ENCODE measurements at places on chromosomes 1 and 21.

DNA sequence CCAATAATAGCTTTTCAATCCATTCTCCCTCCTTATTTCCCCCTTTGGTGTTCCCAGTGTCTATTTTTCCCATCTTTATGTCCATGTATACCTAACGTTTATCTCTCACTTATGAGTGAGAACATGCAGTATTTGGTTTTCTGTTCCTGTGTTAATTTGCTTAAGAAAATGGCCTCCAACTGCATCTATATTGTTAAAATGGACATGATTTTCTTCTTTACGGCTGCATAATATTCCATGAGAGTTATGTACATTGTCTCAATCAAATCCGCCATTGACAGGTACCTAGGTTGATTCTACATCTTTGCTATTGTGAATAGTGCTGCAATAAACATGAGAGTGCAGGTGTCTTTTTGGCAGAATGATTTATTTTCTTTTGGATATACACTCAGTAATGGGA, 126.7 kb downstream of the CTH start:
- DNase-seq = no peak

DNA sequence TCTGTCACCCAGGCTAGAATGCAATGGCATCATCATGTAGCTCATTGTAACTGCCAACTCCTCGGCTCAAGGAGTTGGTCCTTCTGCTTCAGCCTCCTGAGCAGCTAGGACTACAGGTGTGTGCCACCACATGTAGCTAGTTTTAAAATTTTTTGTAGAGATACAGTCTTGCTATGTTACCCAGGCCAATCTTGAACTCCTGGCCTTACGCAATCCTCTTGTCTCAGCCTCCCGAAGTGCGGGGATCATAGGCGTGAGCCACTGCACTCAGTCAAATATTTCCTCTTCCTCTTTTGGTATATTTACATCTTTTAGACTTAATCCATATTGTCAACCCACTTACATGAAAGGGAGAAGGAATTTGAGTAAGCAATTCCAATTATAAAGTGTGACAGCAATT, 121.1 kb downstream of the EVI5 start:
- DNase-seq = no peak

DNA sequence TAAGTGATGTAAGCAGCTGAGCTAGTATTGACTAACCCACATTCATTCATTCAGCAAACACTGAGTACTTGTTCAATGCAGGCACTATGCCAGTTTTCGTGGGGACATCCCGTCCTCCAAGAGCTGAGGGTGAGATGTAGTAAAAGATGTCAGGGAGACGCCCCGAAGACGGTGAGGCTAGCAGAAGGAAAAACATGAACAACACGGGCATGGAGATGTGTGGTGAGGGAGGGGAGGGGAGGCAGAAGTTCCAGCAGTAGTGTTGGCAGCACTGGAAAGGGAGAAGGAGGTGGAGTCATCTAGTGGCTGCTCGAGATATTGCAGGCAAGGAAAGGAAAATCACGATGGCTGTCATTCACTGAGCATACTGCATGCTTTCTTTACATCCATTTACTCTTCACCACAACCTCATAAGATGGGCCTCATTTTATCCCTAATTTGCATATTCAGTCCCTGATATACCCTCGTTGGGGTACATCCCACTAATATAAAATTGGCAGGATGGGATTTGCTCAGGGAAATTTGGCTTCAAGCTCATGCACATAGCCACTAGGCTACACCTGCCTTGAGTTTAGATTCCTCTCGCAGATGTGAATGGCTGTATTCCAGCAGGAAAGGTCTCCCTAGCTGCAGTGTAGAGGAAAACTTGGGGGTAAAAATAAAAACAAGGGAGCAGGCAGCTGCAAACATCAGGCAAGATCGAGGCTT, 14.5 kb downstream of the PDZK1IP1 start:
- no peak for DNase-seq

DNA sequence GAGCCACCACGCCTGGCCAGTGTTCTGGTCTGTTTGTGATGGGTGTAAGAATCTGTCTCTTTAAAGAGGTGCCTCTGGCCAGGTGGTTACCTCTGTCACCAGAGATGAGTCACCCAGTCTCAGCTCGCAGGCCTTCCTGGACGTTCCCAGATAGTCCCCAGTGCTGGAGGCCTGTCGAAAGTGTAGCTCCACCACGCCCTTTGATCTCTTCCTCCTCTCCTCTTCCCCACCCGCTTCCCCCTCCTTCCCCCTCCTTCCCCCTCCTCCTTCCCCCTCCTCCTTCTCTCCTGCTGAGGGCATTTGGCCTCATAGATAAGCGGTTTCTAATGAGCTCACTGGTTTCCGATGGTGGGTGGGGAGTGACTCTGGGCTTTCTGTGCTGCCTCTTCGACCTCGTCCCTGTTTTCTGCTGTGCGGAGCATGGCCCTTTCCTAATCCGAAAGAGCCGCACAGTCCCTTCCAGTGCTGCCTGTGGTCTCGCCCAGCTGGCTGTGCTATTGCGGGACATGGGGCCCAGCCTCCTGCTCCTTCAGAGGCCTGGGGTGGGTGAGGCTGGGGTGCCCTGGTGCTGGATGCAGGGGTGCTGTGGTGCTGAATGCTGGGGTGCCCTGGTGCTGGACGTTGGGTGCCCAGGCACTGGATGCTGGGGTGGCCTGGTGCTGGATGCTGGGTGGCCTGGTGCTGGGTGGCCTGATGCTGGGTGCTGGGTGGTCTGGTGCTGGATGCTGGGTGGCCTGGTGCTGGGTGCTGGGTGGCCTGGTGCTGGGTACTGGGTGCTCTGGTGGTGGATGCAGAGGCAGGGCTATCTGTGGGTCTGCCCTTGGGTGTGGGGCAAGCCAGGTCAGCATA, 19.2 kb downstream of the AGPAT3 start:
- DNase-seq = no peak

DNA sequence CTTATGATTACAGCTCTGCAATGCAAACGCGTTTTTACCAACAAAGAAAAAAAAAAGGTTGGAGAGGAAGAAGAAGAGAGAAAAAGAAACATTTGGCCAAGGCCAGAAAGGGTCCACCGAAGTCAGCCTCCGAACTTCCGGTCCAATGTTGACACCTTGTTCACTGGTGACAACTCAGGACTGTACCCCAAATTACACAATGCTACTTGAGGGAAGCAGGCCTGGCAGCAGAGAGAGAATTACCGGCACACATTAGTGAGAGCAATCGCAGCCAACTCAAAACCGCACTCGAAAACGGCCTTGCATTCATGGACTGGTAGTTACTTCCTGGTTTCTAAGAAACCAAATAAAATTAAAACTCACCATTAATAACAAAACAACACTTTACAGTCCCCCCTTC, 652.5 kb downstream of the KIF26B start:
- DNase-seq = no peak

- DNase-seq = no peak
Observed at GRCh38 chr1:147213271-147213670, 11.9 kb downstream of the FMO5 start.

- no peak for DNase-seq
Observed at GRCh38 chr1:179143322-179143721, 61.5 kb downstream of the TOR3A start.

DNA sequence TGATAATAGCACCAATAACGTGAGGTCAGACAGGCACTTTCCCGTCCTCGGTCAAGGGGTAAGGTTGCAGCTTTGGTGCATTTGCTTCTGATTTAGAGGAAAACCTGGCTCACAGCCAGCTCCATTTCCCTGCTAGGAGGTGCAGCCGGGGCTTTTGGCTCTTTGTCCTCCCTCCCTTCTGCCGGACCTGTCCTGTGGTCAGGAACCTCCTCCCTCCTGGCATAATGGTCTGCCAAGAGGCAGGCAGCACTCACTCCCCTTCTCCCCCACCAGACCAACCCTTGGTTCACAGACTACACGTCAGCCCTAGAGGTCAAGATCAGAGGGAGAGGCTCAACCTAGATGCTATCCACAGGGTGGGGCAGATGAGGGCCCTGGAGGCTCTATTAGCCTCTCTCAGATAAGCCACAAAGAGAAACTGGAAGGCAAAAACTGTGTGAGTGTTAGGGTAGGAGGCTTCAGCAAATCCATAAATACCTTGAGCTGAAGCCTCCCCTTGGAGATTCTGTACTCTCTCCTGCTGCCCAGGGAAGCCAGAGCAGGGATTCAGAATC, 64.8 kb downstream of the PLXNA2 start:
- DNase-seq = no peak

- no peak for DNase-seq
Observed at GRCh38 chr1:39270368-39270767, 65.9 kb downstream of the MACF1 start.

All from posterior cingulate gyrus (tissue), 11 donors.